Renal pelvis (tissue), 12 donors: ENCODE measurements at places on chromosomes 7 and 10.

DNA sequence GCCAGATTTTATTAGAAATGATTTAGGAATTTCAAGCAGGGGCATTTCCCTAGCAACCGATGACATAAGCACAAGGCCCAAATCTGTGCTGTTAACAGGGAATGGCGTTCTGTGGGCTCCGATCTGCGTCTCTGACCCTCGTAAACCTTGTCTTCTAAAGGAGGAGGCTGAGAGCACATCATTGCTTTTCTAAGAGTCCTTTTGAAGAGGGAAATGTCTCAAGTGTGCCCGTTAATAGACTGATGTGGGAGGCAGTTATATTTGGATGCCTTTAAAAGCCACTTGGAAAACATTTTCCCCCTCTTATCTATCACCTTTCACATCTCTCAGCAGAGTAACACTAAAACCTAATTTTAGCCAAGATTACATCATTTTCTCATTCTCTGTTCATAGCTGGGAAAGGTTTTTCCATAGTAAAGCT, 424.1 kb upstream of the GALNT17 start:
- DNase-seq = no peak

GRCh38 chr10:60335708-60336107, 54.0 kb downstream of the ANK3 start:
- no peak for DNase-seq

DNA sequence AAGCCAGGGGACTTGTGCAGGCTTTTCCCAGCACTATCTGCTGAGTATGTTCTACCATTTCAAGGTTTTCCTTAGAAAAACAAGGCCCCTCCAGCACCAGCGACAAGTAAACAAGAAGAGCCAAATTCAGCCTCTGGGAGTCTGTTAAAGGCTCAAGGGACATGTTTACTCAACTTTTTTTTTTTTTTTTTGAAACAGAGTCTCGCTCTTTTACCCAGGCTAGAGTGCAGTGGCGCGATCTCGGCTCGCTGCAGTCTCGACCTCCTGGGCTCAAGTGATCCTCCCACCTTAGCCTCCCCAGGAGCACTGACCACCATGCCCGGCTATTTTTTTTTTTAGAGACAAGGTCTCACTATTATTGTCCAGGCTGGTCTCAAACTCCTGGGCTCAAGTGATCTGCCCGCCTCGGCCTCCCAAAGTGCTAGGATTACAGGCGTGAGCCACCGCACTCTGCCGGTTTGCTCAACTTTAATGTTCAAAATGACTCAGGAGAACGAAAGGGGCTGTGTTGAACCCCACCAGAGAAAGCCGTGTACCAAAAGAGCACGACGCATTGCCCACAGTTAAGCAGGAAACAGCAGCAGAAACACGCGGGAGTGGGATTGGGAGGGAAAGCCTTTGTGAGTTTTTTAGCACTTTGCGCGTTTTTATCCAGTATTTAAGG, 772 bp downstream of the PRDX3 start:
- DNase-seq = no peak

DNA sequence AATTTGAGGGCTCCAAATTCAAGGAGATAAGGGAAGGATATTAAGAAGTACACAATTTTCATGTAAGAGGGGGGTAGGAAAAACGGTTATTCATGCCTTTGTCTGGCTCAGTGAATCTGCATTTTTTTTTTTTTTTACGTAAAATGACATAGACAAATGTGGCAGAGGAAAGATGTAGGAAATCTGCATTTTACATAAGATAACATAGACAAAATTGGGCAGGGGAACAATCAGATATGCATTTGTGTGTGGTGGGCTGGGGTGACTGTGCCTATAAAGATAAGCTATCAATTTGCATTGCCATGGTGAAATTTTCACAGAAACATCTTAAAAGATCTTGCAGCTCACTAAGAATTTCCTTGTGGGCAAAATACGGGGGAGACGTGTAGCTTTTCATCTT, 92.7 kb upstream of the GPR141 start:
- no peak for DNase-seq

GRCh38 chr7:152882576-152883310, 123.2 kb downstream of the ACTR3B start:
- no peak for DNase-seq

DNA sequence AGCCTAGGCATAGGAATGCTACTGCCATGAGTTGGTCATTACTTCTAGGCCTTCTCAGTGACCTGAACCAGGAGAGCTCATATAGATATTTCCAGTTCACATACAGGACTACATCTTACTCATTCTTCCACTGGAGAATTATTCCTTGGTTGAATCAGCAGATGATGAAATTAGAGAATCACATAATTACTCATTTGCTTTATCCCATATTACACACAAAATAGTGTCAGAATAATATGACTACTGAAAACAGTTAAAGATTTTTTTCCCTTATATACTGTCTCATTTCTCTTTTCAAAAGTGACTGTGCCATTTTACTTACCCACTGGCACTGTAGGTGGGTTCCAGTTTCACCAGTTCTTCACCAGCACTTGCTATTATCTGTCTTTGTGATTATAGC, 18.5 kb downstream of the BMS1 start:
- DNase-seq = no peak

DNA sequence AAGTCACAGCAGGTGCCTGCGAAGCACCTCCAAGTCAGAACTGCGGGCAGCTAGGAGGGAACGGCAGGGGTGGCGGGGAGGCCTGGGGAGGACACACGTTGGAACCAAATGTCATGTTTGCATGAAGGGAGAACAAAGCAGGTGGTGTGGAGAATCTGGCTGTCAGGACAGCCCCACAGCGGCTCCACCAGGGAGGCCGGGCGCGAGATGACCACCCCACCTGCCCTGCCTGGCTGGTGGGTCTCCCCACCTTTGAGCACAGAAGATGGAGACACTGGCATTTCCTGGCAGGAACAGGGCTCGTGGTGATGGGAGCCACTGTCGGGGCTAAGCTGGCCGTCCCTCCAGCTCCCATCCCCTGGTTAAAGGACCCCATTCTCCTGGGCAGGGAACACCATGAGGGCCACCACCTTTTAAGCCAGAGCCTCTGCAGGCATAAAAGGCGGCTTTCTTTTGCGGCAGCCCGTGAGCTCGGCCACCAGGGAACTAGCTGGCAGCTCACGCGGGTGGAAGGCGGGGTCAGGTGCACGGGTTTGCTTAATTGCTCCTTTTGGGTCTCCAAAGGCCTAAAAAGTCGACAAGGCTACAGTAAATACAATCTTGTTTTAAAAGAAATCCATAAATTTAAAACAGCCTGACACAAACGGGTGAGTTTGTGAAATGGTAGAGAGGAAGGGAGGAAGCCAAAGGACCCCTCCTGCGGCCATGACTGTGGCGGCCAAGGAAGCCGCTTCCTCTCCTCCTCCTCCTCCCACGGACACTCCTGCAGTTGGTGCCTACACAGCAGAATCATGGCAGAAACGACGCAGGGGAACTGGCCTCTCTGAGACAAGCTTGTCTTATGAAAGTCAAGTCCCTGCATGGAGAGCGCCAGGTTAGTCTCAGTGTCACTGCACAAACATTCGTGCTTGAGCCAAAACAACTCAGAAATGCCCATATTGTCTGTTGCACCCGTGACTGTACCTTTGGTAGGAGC, 213.8 kb downstream of the DNAJB6 start:
- peak; percentile 10 for DNase-seq

DNA sequence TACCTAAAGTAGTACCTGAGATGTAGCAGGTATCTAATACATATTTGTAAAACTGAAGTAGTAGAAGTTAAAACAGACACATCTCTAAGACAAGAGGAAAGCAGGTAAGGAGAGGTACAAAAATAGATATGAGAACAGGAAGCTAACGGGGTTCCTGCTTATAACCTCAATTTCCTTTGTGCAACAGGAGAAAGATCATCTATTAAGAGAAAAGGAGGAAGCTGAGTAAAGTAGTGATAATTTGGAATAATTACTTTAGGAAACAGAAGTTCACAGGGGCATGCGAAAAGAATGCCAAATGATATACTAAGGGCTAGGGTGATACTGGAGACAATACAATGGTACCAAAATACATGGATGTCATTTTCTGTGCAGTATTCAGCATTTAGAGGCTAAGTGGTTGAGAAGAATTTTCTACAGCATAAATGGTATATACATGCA, 108.7 kb downstream of the NRBF2 start:
- DNase-seq = no peak

- DNase-seq = no peak
These were observed 106.0 kb upstream of the GATA3 start for GRCh38 chr10:7948371-7949000.
